Hematopoietic multipotent progenitor cell treated with erythropoietin and hydrocortisone succinate and interleukin-3 and kit ligand, for 15 days (in vitro differentiated cells): ENCODE measurements at places on chromosomes 4 and X.

GRCh38 chr4:89071311-89071710 is 14.3 kb upstream of the FAM13A start:
- DNase-seq = no peak

GRCh38 chrX:11968991-11969390 is 169.3 kb upstream of the FRMPD4 start:
- no peak for DNase-seq

- no peak for DNase-seq
Measured at GRCh38 chrX:15683193-15683592, 18.6 kb upstream of the CLTRN start.

DNA sequence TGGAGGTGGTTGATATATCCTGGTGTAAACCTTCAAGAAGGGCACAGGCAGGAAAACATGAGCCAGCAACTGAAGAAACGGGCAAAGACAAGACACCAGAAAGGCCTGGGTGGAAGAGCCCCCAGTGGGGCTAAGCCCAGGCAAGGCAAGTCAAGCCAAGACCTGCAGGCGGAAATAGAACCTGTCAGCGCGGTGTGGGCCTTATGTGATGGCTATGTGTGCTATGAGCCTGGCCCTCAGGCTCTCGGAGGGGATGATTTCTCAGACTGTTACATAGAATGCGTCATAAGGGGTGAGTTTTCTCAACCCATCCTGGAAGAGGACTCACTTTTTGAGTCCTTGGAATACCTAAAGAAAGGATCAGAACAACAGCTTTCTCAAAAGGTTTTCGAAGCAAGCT is 7.2 kb downstream of the ZFP42 start:
- DNase-seq = no peak

GRCh38 chr4:67396008-67396407 is 149.3 kb downstream of the CENPC start:
- no peak for DNase-seq

GRCh38 chr4:182698212-182698611 is 219.0 kb downstream of the DCTD start:
- DNase-seq = no peak

- DNase-seq = no peak
Measured at GRCh38 chr4:78510681-78511080, 40.9 kb upstream of the ANXA3 start.

- no peak for DNase-seq
Measured at GRCh38 chr4:53321151-53321983, 44.5 kb downstream of the SCFD2 start.

- no peak for DNase-seq
Measured at GRCh38 chr4:107616838-107617389, 103.1 kb downstream of the PAPSS1 start.

- no peak for DNase-seq
Measured at GRCh38 chr4:157004279-157005161, 32.9 kb upstream of the PDGFC start.

GRCh38 chrX:13968198-13968597 is 61.5 kb downstream of the GEMIN8 start:
- DNase-seq = no peak

DNA sequence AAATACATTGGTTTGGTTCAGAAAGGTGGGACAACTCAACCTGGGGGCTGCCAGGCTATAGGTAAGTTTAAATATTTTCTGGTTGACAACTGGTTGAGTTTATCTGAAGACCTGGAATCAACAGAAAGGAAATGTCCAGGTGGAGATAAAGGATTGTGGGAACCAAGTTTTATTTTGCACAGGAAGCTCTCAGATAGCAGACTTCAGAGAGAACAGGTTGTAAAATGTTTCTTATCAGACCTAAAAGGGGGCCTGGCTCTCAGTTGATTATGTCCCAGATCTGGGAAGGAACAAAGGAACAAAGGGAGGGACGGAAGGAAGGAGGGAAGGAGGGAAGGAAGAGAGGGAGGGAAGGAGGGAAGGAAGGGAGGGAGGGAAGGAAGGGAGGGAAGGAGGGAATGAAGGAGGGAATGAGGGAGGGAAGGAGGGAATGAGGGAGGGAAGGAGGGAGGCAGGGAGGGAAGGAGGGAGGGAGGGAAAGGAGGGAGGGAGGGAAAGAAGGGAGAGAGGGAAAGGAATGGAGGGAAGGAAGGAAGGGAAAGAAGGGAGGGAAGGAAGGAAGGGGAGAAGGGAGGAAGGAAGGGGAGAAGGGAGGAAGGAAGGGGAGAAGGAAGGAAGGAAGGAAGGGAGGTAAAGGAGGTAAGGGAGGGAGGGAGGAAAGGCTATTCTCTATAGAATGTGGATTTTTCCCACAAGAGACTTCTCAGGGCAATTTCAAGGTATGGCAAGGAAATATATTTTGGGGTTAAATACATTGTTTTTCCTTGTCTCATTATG is 186.7 kb downstream of the DHRSX start:
- no peak for DNase-seq

GRCh38 chr4:113209652-113210320 is 160.3 kb downstream of the ANK2 start:
- DNase-seq = no peak

DNA sequence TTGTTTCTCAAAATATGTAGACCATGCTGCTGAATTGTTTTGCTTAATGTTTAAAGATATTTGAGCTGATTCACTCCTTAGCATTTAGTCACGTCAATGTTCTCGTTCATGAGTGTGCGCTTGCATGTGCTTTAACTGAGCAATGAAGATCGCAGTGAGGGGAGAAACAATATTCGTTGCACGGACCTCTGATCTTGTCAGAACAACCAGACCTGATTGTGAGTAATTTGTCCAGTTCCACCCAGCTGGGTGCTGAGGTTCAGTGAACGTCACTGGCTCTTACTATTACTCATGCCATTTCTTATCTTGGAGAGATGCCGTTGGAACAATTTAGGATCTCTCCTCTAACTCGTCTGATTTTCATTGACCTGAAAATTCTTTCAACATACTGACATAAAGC is 15.0 kb upstream of the PRKX start:
- DNase-seq = no peak

DNA sequence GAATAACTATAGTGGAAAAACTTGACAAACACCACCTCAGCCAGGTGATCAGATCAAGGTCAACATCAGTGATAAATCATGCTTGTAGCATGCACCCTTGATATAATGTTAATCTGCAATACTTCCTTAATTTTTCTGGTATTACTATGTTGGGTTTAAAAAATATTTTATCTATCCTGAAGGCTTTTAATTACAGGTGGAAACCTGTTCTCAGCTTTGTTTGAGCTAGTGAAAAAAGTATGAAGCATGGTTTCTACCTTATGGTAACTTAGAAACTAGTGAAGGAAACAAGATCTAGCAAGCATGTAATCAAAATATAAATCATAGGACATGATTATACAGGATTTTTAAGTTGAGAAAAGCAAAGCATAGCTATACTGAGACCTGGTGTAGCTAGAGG is 26.6 kb downstream of the MAOA start:
- DNase-seq = no peak

DNA sequence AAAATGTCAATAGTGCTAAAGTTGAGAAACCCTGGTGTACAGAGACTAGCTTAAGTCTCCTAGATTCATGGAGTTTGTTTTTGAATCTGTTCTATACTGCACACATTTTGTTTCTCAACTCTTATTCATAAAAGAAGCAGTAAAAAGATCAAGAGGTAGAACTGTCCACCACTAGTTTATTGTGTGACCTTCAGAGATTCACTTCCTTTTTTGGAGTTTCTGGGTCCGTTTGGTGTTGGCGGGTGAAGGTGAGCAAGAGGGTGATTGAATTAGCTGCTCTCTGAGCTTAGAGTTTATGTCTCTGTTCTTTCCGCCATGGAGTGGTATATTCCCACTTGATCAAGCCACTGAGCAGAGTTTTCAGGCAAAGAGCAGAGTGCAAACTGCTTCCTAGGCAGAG is 21.4 kb upstream of the PLAC1 start:
- DNase-seq = no peak

- no peak for DNase-seq
Measured at GRCh38 chrX:51440365-51440764, 56.0 kb downstream of the NUDT11 start.

GRCh38 chr4:14340321-14340720 is 662.0 kb upstream of the CPEB2 start:
- no peak for DNase-seq

GRCh38 chrX:47446431-47446830 is 36.6 kb downstream of the ZNF41 start:
- DNase-seq = no peak
